ENCODE measurements at places on chromosomes 2 and 18.

DNA sequence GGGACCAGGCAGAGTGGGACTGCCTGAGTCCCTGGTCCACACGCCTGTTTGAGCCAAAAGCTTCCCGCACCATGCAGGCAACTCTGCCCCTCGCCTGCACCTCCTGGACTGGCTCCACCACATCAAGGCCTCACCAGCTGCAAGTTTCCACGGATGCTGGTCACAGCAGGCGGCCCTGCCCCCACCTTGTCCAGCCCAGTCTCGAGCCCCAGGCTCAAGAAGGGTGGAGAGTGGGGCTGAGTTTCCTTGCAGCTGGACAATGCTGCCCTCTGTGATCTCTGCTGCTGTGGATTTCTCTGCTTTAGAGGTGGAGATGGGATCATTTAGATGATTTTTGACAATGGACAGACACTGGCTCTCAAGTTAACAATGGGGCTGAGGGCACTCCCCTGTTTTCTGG, 74.9 kb downstream of the MTCL1 start:
- no peak for DNase-seq

GRCh38 chr2:98763209-98763951, 32.4 kb upstream of the MGAT4A start:
- no peak for DNase-seq

- no peak for DNase-seq
Measured at GRCh38 chr2:222837643-222838056, 23.2 kb upstream of the ACSL3 start.

DNA sequence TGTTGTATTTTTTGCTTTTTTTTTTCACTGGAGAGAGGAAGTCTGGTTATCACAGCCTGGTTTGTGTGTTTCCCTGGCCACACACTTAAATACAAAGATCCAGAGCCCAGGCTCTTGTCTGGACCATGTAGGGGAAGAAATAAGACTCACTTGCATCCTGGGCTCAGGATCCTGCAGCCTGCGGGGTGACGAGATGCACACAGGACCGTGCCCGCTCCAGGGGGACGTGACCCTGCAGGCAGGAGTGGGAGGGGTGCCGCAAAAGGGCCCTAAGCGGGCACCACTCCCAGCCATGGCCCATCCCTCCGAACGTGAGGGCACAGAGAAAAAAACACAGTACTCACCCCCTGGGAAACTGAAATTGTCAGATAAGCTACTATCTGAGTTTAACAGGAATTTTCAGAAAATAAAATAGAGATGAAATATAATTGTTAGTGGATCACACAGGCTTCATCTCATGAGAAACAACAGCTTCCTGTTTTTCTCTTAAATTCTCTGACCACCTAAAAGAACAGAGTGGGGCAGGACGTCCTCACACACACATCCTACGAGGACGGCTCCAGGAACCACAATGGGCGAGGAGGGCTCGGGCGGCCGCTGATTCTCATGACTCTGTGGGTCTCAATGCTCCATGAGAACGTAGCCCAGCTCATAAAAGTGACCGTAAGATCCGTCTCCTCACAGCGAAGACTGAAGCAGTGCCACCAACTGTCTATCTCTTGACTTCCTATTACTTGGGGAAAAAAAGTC, 142.6 kb upstream of the ALKAL2 start:
- DNase-seq = no peak

DNA sequence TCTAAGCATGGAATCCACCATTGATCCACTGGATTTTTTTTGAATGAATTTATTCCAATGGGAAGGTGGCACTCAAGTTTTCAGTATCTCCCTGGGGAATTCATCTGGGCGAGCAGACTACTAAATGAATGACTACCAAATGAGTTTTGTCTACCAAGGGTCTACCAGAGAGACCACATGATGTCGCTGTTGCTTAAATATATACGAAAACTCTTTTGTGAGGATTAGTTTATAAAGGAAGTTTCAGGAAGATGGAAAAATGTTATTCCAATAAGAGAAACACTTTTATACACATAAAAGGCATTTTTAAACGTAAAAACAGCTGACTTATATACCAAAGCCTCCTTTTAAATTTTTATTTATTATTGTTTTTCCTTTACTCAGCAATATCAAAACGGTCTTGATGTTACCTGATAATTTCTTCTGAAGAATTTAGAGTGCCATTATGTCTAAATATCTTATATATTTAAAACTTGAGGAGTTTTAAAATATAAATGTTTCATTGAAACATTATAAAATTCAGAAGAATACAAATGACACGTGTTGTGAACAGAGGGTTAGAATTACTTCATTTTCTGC, 139.7 kb downstream of the HRH4 start:
- peak; percentile 65 for DNase-seq

GRCh38 chr2:109703798-109704197, 89.6 kb downstream of the SOWAHC start:
- DNase-seq = no peak

- no peak for DNase-seq
Measured at GRCh38 chr2:169732583-169733358, 861 bp upstream of the KLHL23 start.

Measured in inflammatory macrophage treated with lipopolysaccharide for 1 hour (primary cell).